ENCODE measurements at places on chromosomes 12 and 14.

DNA sequence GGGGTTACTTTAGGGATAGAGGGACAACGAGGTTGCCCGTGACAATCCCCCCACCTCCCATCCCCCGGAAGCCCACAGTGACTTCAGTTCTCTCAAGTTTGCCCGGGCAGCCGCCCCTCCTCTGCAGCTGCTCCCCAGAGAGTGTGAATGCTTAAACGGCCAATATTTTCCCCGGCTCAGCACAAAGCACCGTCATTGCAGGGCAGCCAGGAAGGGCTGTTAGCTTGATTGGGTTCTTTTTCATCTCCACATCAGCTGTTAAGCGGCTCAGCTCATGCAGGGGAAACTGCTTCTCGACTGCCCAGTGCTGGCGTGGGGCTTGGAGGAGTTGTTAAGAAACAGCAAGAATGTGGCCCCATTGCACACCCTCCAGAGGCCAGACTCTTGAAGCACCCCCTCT, 120.5 kb upstream of the NCOR2 start:
- DNase-seq: peak; percentile 29

GRCh38 chr14:90548455-90548854, 151.6 kb downstream of the CALM1 start:
- DNase-seq: no peak

- DNase-seq: no peak
These were observed 230.8 kb downstream of the DPF3 start for GRCh38 chr14:72663076-72663487.

DNA sequence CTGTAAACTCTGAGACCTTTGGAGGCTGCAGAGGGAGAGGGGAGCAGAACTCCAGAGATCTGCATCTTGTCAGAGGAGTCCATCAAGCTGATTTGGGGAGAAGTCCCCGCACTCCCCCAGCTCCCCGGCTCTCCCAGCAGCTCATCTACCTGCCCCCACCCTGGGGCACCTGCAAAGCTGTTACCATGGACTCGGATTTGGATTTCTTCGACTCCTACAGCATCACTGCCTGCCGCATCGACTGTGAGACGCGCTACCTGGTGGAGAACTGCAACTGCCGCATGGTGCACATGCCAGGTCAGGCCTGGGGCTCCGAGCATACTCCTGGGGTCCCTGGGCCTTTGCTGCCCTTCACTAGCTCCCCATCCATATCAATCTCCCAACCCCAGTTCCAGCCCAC, 6.9 kb upstream of the SMARCD1 start:
- no peak for DNase-seq

- DNase-seq: no peak
These were observed 5.7 kb upstream of the KRT5 start for GRCh38 chr12:52525661-52526499.

DNA sequence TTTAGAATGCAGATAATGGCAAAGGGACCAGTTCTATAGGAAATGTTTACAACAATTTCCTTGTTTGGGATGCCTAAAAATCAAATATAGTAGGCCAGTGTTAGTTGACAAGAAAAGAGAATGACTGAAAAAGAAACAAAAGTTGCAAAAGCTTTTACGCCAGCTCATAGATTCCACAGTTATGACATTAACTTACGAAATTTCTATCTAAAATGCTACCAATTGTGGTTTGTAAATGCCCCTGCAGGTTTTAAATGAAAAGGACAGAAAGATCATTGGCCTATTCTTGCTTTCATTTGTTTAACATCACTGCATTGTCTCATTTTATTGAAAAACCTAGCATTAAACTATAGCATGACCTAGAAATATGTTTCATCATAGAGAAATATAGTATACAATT, 345.8 kb downstream of the CCDC91 start:
- DNase-seq: no peak

GRCh38 chr12:123395236-123395635, 11.3 kb downstream of the KMT5A start:
- DNase-seq: no peak

DNA sequence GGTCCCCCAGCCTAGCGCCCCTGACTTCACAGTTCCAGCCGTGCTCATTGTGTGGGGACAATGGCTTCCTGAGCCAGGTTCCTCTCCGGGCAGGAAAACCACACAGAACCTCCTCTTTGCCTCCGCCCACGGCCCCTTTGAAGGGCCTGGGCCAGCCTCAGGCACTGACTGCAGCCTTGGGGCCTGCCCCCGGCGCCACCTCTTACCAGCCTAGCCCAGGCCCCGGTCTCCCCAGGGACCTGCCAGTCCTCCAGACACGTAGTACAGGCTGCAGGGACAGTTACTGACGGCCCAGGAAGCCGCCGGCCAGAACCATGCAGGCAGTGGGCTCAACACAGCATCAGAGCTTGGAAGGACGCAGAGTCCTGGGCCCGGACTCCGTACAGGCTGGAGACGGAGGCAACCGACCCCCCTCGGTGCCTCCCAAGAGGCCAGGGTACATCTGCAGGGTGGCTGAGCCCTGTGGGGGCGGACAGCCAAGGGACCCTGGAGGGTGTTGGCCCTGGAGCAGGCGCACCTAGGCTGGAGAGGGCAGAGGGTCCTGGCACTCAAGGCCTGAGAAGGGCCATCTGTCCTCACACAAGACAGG, 20.9 kb upstream of the NUDT14 start:
- no peak for DNase-seq

DNA sequence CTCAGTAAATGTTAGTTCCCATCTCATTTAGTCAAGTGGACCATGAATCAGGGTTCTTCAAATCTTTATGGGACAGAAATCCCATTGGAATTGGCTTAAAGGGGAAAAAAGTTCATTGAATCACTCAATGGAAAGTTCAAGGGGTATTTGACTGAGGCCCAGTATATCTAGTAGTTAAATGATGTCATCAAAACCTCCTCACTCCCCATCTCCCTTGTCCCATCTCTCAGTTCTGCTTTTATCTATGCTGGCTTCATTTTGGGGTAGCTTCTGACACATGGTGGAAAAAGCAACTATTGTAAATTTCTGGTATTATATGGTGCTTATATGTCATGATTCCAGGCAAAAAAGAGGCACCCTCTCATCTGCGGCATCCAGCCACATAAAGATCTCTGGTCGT, 51.9 kb downstream of the DAAM1 start:
- no peak for DNase-seq

DNA sequence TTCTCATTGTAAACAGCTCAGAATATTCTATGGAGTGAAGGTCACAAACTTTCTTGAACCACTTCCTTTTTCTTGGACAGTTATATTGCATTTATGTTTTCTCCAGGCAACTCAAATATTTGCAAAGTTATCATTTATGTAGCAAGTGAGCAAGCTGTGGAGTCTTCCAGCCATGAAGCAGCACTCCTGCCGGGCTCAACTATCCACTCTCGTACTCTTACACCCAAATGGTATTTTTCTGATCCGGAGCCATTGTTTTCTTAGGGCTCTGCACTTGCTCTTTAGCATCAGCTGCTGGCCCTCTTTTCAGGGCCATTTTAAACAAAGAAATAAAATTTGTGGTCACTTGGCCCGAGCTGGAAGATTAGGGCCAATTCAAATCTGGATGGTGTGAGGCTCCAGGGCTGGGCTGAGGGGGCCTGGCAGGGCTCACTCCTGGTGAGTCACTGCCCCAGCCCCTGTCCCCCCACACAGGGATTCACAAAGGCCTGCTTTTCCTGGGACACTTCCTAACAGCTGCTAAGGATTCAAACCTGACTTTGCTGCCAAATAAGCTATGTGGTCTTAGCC, 19.7 kb downstream of the SYNE3 start:
- no peak for DNase-seq

DNA sequence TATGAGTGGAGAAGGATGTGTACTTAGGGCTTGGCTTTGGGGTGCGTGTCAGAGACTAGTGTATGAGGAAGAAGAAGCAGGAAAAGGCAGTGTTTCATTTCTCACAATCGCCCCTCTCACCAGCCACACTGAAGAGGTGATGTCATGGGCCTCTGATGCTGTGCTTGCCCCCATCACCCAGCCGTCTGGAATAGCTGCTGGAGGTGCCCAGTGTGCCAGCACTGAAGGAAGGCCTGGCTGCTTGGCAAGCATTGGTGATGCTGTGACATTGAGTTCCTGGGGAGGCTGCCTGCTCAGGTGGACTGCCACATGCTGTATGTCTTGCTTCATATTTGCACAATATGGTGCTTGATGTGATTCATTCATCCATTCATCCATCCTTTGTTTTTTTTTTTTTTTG, 56.2 kb downstream of the CRADD start:
- DNase-seq: no peak

DNA sequence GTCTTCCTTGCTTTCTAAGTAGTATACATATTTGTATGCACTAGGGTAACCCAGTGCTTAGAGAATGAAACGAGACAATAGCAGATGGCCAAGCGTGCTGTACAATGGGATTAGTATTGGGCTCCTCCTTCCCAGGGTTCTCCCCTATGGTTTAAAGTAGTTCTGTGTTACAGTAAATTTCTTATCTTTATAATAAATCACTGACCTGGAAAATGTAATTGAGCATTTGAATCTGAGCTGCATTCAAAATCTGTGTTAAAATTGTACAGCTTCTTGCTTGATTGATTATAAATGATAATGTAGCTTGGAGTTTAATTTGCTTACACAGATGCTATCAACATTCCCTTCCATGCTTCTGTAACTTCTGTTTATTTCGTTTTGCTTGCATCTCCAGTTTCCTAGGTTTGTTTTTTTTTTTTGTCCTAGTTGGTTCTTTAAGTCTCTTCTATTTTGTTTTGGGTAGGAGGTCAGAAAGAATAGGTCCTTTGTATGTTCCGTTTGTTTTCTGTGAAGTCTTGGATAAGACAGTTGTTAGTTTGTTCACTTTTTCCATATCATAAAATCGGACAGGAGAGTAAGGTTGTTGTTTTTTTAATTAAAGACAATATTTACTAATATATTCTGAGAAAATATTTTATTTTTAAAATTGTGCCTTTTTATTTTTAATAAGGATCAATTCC, 171.2 kb downstream of the ERC1 start:
- no peak for DNase-seq

- DNase-seq: no peak
These were observed 53.6 kb upstream of the CD163 start for GRCh38 chr12:7557227-7557626.

- no peak for DNase-seq
These were observed 126.6 kb upstream of the PRKD1 start for GRCh38 chr14:30054201-30054600.

DNA sequence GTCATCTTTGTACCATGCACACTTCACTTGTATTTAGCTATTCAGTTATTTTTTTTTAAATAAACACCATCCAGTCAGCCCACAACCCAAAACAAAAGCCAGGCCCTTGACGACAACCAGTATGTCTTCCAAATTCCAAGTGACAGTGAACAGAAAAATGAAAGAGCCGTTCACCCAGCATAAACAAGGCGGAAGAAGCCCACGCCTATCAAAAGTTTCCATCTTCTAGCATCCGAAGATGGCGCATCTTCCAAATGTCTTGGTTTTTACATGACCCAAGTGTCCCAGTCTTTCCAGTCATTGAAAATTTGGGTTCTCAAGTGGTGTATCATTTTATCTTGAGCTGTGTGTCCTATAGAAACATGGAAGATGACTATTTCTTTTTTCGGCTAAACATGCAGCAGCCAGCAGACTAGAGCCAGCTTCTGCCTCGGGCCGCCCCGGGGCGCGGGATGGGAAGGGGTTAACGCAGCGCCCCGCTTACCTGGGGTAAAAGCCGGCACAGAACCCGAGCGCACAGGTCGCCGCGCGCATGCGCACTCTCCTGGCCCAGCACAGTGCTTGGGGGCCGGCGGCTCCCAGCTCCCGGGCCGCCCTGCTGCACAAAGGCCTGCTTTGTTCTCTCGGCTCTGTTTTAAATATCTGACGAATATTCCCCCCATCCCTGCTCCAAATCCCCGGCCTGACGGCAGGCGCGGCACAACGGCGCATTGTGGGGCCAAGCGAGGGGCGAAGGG, 164.8 kb downstream of the ZFP36L1 start:
- DNase-seq: no peak

DNA sequence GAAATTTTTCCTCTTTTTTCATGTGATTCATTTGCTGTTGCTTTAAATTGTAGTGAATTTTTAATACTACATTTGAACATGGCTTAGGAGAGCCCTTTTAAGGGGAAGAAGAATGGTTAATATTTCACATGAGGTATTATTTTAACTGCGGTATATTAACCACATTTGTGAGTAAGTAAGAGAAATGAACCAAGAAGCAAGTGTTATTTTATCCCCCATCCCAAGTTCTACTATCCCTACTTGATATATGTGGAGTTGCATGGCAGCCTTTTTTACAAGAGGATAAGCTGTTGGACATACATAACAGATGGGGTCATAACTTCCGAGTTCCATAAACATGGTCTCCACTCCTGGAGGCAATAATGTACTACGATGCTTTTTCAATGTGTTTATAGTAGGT, 623.3 kb downstream of the LRFN5 start:
- no peak for DNase-seq

DNA sequence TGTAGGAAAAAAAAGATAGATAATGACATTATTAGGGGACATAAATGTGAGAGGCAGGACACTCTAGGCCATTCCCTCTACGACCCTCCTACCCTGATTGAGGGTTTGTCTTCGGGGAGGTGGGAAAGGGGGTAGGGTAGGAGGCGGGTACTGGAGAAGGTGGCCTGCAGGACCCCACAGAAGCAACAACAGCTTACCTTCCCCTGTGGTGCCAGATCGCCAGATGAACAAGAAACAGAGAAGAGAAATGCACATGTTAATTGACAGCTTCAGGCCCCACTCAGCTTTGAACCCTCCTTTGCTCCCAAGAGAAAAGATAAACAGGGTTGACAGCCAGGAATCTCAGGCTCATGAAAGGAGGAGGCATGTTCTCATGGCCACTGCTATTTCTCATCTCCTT, 4.8 kb downstream of the PHB2 start:
- no peak for DNase-seq

GRCh38 chr12:39352471-39353017, 90.4 kb downstream of the KIF21A start:
- DNase-seq: no peak

DNA sequence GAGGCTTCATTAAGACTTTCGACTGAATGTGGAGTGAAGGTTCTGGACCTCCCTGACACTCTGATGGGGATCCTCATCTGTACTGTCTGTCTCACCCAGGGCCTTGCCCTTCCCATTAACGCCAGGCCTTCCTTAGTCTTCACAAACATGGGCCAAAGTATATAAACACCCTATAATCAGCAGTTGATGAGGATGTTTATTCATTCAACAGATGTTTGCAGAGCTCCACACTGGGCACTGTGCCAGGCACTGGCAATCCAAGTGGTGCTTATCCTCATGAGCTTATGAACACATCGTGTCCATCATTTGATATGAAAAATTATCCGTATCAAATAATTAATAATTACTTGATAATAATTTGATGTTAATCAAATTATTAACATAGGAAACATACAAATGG, 454.4 kb downstream of the FUT8 start:
- DNase-seq: peak; percentile 71

DNA sequence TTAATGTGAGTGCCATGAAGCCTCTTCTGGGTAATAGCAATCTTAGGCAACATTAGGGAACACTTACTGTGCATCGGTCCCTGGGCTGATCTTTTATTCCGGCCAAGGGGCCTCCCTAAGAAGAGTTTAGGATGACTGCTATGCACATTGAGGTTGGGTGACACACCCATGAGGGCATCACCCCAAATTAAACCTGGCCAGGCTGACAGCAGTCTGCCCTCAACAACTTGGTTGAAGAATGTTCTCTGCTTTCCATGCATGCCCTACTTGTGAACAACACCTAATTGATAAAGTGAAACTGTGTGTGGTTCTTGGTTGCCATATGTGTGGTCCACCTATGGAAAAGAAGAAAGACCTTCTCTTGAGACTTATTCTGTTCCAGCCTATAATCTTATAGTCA, 1098.0 kb downstream of the BCL11B start:
- no peak for DNase-seq
